Activated CD4-positive, alpha-beta T cell treated with anti-CD3 and anti-CD28 coated beads for 4 hours (primary cell): ENCODE measurements at places on chromosomes 5 and 9.

- no peak for DNase-seq
These were observed 7.9 kb downstream of the FCN1 start for GRCh38 chr9:134909511-134910481.

DNA sequence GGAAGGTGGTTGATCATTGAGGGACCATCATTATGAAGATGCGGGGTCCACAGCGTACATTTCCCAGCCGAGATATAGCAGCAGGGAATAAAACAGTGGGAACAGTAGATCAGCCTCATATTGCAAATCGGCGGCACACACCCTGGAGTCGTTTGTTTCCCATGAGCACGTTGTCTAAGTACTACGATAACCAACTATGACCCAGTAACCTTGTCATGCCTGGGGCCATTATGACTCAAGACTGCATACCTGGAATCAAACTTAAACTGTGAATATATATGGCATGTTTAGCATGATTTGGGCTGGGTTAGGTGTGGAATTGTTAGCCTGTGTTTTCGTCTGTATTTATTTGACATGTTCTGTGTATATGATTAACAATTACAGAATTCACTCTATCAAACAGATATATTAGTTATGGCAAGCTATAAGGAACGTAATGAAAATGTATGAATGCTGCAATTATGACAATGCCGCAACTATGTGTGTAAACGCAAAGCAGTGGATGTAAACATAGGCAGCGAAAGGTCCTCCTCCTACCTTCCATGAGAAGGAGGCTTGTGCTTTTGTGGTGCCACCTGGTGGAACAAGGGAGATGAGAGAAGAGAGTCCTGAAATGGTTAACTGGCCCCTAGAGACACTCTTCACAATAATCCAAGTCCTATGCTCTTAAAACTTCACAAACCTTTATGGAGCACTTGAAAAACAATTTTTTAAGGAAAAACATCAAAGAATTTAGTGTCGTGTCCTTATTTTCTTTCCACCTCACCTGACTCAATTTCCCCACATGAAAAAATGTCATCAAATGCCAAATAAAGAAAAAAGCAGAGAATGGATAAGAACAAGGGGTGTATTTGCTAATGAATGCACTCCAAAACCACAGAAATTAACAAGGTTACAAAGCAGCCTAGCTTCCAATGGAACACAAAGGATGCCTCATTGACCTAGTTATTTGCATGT lies 47.1 kb downstream of the SEMA5A start:
- DNase-seq, result no peak

- DNase-seq, result no peak
These were observed 79.3 kb upstream of the FBXW11 start for GRCh38 chr5:172085738-172086137.

- DNase-seq, result no peak
These were observed 532.2 kb upstream of the WWC1 start for GRCh38 chr5:167759057-167759821.

GRCh38 chr9:94736759-94737158 lies 10.3 kb downstream of the AOPEP start:
- DNase-seq, result no peak

DNA sequence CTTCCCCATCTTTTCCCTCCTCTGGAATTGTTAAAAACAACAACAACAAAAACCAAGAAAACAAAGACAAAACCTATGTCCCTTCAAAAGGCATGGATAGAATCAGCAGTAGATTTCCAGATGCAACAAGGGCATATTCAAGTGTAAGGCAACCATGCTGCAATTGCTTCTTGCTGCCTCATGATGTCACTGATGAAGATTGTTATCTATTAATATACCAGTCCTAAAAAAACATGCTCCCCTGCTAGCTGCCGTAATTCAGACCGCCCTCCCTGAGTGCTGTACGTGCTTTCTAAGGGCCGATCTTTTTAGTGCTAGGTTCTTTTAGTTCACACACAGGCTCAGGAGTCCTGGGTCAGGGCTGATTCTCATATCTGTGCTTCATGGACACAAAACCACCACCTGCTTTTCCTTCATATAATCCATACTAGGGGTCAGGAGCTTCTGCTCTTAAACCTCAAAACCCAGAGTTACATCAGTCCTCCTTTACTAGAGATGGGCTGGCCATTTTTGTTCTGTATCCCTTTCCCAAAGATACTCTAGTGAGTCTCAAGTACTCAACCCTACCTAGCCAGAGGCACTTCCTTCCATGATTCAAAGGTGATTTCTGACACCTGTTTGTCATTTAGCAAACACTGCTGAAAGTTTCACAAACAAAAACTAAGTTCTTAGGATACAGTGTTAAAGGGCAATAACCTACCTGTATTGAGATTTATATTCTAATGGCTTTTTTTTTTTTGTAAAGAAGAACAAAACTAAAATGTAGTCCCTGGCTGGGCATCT lies 82.1 kb downstream of the GIN1 start:
- DNase-seq, result no peak

GRCh38 chr9:71472400-71472799 lies 295.9 kb downstream of the CEMIP2 start:
- DNase-seq, result no peak

- no peak for DNase-seq
These were observed 116.7 kb downstream of the WDR70 start for GRCh38 chr5:37495668-37496347.

DNA sequence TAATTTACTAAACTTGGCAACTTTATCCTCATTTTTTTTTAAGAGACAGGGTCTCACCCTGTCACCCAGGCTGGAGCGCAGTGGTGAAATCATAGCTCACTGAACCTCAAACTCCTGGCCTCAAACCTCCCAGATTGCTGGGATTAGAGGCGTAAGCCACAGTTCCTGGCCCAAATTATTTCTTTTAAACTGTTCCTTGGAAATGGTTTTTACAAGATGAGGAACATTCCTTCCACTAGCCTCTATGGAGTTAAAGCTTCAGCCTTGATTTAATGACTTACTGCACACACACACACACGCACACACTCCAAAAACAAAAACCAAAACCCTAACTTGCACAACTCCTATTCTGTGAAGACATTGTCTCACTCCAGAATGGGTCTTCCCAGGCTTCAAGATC lies 77.2 kb upstream of the TARS1 start:
- DNase-seq, result no peak
